Neural progenitor cell (in vitro differentiated cells): ENCODE measurements at places on chromosomes 12 and 14. TPM values are rescaled to one million over a fixed set of nuclear protein-coding genes. Genes with fewer than 3 reads are reported as not detected.

DNA sequence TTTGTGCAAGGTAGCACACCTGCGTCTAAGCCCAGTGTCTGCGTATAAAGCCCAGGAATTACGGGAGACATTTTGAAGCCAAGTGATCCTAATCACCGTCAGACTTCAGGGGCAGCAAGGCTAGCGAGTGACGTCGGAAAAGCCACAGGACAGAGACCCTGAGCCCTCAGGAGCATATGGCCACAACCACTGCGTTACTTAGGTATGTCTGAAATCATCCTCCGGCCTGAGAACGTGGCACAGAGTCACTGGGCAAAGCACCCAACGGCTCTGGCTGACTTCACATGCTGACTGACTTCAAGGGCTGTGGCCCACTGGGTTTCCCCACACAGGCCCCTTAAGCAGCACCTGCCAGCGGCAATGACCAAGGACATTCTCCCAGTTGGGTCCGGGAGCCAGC, 71.5 kb downstream of the RIMBP2 start:
- H3K4me1 ChIP-seq = peaks cover 3% of the 10 kb centered on the region
- H3K4me3 ChIP-seq = no peak overlapping the region
- DNase-seq = no peak
- H3K27ac ChIP-seq = no peak overlapping the region
- no peaks in the 10 kb centered on the region for H3K27me3 ChIP-seq

The ZNF891 gene
- total RNA-seq = 6.0 and 7.2 TPM in 2 replicates

DNA sequence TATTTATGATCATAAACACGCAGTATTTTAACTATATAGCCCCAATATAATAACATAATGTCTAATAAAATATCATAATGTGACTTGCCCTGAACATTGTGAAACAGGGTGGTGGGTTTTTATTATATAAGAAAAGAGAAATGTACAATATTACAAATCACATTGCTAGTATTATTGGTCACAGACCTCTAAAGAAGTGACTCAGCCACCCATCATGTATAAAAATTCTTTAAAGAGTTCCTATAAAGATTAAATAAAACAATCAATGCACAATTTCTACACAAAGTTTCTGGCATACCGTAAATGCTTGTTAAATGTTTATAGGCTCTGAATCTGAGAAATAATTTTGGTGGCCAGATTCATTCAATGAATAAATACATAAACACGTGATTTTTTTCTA, 28.9 kb downstream of the ABCC9 start:
- DNase-seq = no peak
- H3K27ac ChIP-seq = no peak overlapping the region
- H3K4me1 ChIP-seq = peaks cover 8% of the 10 kb centered on the region
- no peaks in the 10 kb centered on the region for H3K27me3 ChIP-seq
- no peaks in the 10 kb centered on the region for H3K36me3 ChIP-seq
- no peak overlapping the region for H3K4me3 ChIP-seq

The HIP1R gene
- total RNA-seq = 19.3 and 25.6 TPM in 2 replicates

The SIX4 gene
- 28.8 and 32.9 TPM in 2 replicates for total RNA-seq

- H3K36me3 ChIP-seq = no peaks in the 10 kb centered on the region
- no peak overlapping the region for H3K27ac ChIP-seq
- H3K4me1 ChIP-seq = no peaks in the 10 kb centered on the region
- peak; percentile 73 for DNase-seq
Measured at GRCh38 chr12:21773263-21773741, 1.2 kb downstream of the KCNJ8 start.

The CBX5 gene
- total RNA-seq = 232 and 288 TPM in 2 replicates

DNA sequence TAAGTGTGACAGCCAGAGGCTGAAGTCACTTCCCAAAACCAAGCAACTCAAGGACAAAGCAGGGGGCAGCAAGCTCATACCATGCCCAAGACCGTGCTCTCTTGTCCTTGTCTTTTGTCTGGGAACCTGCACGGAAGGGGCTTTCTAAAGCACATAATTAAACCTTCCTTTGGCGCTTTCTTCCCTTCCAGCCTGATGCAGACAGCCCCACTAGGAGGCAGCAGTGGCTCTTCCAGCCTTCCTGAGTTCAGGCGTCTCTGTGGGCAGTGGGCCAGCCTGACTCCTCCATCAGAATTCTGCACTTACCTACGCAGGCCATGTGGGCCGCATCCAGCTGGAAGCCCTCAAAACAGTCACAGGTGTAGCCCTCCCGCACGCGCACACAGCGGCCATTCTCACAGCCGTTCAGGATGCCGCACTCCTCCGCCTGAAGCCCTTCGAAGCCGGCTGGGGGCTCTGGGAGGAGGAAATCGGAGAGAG, 7.6 kb downstream of the ISCA2 start:
- H3K4me3 ChIP-seq = no peak overlapping the region
- H3K36me3 ChIP-seq = peaks cover under 1% of the 10 kb centered on the region
- H3K27me3 ChIP-seq = no peaks in the 10 kb centered on the region
- peak overlapping the region; percentile 63 for H3K27ac ChIP-seq

The RNFT2 gene
- total RNA-seq = 26.9 and 30.8 TPM in 2 replicates

The GPHN gene
- total RNA-seq = 14.0 and 42.9 TPM in 2 replicates

- no peak overlapping the region for H3K27ac ChIP-seq
- no peaks in the 10 kb centered on the region for H3K4me1 ChIP-seq
- no peaks in the 10 kb centered on the region for H3K27me3 ChIP-seq
- no peaks in the 10 kb centered on the region for H3K36me3 ChIP-seq
Measured at GRCh38 chr12:13404631-13405473, 208.3 kb downstream of the EMP1 start.

The MGAT2 gene
- 30.3 and 31.7 TPM in 2 replicates for total RNA-seq

GRCh38 chr14:92663049-92663448, 85.4 kb downstream of the LGMN start:
- H3K4me1 ChIP-seq = no peaks in the 10 kb centered on the region
- no peak overlapping the region for H3K4me3 ChIP-seq
- no peak for DNase-seq
- H3K27me3 ChIP-seq = no peaks in the 10 kb centered on the region
- H3K36me3 ChIP-seq = no peaks in the 10 kb centered on the region

DNA sequence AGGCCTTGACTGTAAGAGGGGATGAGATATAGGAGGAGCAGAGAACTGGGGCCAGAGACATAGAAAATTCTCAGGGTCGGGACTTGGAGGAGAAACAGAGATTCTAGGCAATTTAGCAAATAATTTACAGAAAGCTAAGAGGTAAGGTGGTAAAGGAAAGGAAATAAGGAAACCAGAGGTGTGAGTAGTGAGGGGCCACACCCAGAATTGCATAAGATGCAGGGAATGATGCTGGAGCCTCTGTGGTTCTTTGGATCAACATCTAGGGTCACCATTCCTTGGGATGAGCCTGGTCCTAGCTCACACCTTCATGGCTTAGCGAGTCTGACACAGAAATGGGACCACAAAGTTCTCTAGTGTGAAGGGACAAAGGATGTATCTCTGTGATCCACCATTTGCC, 949 bp upstream of the SDR9C7 start:
- H3K27me3 ChIP-seq = no peaks in the 10 kb centered on the region
- no peak overlapping the region for H3K27ac ChIP-seq
- H3K36me3 ChIP-seq = no peaks in the 10 kb centered on the region
- no peak overlapping the region for H3K4me3 ChIP-seq
- peaks cover 14% of the 10 kb centered on the region for H3K4me1 ChIP-seq
- no peak for DNase-seq

The BDKRB2 gene
- 0.37 TPM in 2 replicates for total RNA-seq

DNA sequence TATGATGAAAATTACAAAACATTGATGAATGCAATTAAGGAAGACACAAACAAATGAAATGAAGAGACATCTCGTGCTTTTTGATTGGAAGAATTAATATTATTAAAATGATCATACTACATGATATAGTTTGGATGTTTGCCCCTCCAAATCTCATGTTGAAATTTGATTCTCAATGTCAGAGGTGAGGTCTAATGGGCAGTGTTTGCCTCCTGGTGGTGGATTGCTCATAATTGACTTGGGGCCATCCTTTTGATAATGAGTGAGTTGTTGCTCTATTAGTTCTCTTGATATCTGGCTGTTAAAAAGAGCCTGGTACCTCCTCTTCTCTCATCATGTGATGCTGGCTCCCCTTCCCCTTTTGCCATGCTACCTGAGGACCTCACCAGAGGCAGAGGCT, 56.7 kb downstream of the CD163L1 start:
- H3K4me3 ChIP-seq = no peak overlapping the region
- DNase-seq = no peak
- H3K27ac ChIP-seq = no peak overlapping the region
- no peaks in the 10 kb centered on the region for H3K36me3 ChIP-seq

GRCh38 chr12:99029511-99030271, 384.6 kb downstream of the APAF1 start:
- DNase-seq = no peak
- no peak overlapping the region for H3K4me3 ChIP-seq
- no peaks in the 10 kb centered on the region for H3K27me3 ChIP-seq
- H3K36me3 ChIP-seq = no peaks in the 10 kb centered on the region
- no peak overlapping the region for H3K27ac ChIP-seq

The TAS2R9 gene
- not detected in 2 replicates for total RNA-seq

The PSMB5 gene
- 154 and 223 TPM in 2 replicates for total RNA-seq

DNA sequence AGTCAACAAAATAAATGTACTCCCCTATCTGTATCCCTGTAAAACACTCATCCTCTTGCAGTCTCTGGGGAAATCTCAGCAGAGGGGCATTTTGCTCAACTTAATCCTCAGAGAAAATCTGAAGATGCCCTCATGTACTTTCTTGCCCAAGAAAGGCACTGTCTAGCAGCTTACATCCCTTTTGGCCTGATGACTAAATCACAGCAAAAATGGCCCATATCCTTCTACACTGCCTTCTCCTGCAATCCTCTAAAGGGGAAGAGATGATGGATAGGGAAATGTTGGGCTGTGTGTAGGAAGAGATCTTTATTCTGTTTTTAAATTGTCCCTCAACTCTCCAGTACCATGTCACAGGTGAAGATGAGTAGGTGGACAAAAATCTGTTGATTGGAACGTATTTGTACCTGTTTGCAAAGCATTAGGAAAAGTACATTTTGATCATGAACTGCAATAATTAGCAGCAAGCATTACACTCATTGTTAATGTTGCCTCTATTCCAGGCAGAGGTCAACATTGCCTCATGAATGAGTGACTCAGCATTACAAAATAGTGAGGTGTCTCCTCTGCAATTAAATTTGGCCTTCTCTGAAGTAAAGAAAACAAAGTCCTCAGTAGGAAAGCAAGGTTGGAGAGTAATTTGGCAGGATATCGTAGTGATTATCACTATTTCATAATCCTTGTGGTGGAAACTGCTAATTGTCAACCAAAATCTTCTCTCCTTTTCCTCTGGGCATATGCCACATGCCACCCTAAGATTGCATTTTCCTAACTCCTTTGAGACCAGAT, 172.4 kb upstream of the CAND1 start:
- no peak for DNase-seq
- H3K4me3 ChIP-seq = no peak overlapping the region
- no peak overlapping the region for H3K27ac ChIP-seq

GRCh38 chr14:32336702-32337101, 7.6 kb downstream of the AKAP6 start:
- no peaks in the 10 kb centered on the region for H3K27me3 ChIP-seq
- peaks cover 28% of the 10 kb centered on the region for H3K4me1 ChIP-seq
- H3K36me3 ChIP-seq = no peaks in the 10 kb centered on the region
- no peak overlapping the region for H3K4me3 ChIP-seq
- H3K27ac ChIP-seq = no peak overlapping the region

DNA sequence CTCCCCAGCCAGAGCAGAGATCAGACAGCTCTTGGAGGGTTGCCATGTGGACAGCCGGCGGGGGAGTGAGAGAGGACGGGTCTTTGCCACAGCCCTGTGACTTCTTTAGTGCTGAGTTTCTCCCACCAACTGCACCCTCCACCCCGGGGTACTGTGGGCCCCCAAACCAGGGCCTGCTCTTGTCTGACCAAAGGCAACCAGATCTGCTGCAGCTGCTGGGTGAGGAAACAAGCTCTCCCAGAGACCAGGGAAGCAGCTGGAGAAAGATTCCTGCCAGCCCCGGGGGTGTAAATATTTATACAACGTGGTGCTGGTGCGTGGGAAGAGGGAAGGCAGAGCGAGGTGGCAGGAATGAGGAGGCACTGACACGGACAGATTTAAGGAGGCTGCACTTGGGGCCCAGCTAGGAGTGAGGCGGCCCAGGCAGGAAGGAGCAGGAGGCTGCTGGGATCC, 14.3 kb upstream of the ZFP36L1 start:
- DNase-seq = no peak
- H3K27ac ChIP-seq = no peak overlapping the region
- H3K27me3 ChIP-seq = no peaks in the 10 kb centered on the region
- H3K4me3 ChIP-seq = no peak overlapping the region
- peaks cover 7% of the 10 kb centered on the region for H3K4me1 ChIP-seq

The SLC17A8 gene
- not detected in 2 replicates for total RNA-seq

The HCAR2 gene
- not detected in 2 replicates for total RNA-seq

- H3K27me3 ChIP-seq = no peaks in the 10 kb centered on the region
- H3K36me3 ChIP-seq = no peaks in the 10 kb centered on the region
- no peaks in the 10 kb centered on the region for H3K4me1 ChIP-seq
- DNase-seq = no peak
- H3K4me3 ChIP-seq = no peak overlapping the region
Measured at GRCh38 chr14:58732387-58732786, 94.6 kb downstream of the DACT1 start.

The CRACR2A gene
- 0.06 and 1.1 TPM in 2 replicates for total RNA-seq
